ENCODE measurements at places on chromosomes 12 and 14.

GRCh38 chr12:114696443-114697242 lies 12.7 kb upstream of the TBX3 start:
- DNase-seq, result no peak

DNA sequence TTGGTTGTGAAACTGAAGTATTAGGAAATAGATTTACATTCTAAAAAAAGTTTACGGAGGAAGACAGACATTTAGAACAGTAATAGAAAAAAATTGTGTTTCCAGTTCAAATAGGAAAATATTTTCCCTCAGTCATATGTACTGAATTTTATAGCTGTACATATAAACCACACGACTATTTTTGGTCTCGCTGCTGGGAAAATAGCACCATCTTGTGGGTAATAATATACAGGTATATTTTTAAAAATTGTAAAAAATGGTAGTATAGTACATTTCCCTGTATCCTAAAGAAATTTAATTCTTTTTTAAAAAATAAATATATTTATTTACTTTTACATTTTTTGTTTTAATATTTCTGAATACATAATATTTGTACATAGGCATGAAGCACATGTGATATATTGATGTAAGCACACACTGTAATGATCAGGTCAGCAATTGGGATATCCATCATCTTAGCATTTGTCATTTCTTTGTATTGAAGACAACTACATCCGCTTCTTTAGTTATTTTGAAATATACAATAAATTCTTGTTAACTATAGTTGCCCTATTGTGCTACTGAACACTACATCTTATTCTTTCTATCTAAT lies 168.6 kb downstream of the ALX1 start:
- no peak for DNase-seq

- no peak for DNase-seq
Measured at GRCh38 chr14:76580399-76580798, 180.9 kb upstream of the VASH1 start.

- no peak for DNase-seq
Measured at GRCh38 chr12:13436696-13437391, 240.3 kb downstream of the EMP1 start.

DNA sequence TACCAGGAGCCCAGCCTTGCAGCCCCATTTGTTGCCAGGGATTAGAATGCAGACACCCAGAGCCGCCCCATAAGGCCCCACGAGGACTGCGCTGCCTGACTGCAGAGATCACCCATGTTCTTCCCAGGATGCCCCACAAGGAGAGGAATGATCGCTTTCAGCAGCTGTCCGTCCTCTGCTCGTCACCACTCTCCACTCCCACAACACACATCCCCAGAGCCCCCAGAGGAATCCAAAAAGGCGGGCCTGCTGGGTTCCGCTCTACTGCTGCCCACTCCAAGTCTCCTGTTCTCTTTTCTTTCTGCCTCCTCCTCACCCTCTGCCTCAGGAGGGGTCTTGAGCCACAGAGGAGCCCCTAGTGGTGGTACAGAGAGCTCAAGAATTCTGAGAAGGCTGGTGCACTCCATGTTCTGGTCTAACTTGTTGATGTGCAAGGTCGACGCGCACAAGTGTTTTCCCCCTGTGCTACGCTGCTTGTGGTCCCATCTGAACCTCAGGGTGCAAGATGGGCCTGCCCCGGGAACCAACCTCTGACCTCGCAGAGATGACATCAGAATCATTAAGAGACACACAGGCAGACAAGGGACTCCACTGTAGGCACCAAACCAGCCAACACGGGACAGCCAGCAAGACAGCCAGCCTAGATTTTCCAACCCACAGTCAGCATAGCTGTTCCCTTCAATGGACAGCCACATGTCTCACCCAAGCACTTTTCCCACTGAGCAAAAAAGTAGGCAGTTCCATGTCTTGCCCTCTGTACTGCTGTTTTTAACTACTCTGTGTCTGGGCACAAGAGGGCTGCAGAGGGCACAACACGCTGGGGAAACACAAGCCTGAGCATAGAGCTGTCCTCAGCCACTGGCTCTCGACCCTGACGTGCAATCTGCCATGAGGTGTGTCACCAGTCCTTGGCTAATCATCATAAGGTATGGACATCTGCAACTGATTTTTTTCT lies 29.9 kb downstream of the PXN start:
- no peak for DNase-seq

- DNase-seq, result no peak
Measured at GRCh38 chr12:2959192-2959504, at the start of gene TEAD4. TEAD4 (plus strand) TSS chr12:2959397.

DNA sequence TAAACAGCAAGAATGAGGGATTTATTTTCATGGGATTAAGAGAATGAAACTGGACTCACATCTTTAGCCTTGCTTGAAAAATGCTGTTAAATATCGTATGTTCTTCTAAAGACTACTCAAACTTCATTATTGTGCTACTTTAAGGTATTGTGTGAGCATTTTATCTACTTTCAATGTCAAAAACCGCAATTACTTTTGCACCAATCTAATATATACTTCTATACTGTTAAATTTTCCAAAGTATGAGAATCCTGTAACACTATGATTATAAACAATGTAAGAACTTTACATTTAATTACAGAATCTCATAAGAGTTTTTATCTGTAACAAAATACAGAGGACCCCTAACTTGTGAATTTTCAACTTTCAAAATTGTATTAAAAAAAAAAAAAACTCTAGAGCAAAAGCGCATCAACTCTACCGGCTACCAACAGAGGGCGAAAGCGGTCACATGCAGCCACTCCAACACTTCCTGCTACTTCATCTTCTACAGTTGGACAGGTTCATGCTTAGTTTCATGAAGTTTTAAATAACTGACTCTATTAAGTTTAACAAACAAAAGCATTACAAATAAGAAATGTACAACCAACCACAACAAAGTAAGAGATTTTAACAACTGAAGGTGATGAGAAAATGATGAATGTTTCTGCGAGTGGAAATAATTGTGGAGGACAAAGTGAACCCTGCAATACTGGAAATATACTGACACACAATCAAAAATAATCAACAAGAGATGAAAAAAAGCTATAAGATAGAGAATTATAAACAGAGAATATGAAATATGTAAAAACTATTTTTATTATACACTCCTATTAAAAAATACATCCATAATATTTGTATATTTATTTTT lies 210.9 kb downstream of the MED13L start:
- no peak for DNase-seq

DNA sequence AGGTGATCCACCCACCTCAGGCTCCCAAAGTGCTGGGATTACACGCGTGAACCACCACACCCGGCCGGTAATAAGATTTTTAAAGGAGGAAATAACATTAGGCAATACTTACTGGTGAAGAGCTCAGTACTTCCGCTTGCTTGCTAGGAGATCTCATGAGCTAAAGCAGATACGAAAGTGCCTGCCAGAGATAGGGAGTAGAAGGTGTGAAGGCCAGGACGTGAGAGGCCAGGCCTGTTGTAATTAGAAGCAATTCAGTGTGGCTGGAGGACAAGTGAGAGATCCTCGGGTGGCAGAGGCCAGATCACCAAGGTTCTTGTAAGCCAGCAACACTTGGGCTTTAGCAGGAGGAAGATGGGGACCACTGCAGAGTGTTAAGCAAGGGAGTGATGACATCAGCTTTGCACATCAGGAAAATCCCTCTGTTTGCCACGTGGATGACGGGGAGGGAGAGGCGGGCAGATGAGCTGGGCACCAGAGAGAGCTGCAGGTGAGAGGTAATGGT lies 7.6 kb downstream of the TECPR2 start:
- no peak for DNase-seq

- DNase-seq, result no peak
Measured at GRCh38 chr14:99928963-99929362, 135.8 kb downstream of the EML1 start.

- no peak for DNase-seq
Measured at GRCh38 chr14:68886109-68886434, 93.0 kb downstream of the ACTN1 start.

GRCh38 chr14:55813630-55814029 lies 233.6 kb downstream of the KTN1 start:
- DNase-seq, result no peak

DNA sequence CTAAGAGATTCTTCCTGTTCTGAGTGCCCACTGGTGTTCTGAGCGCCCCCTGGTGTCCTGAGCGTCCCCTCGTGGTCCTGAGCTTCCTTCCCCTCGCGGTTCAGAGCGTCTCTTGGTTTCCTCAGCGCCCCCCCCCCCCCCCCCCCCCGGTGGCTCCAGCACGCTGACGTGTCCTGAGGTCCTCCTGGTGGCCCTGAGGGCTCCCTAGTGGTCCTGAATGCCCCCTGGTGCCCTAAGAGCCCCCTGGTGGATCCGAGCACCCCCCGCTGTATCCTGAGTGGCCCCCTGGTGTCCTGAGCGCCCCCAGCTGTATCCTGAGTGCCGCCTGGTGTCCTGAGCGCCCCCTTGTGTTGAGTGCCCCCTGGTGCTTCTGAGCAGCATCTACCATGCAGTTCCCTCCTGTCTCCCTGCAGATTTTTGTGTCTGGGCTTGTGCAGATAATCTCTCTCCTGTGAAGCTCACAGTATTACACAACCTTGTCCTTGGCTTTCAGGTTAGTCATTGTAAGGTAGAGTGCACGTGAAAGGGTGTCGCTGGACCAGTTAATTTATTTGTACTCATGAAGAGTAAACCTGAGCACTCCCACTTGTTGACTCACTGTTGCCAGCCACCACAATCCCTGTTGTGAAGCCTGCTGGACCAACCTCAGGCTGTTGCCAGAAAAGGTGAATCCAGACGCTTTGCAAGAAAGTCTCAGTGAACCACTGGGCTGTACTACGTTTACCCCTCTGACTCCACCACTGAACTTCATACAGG lies 1168.4 kb downstream of the TMEM121 start:
- DNase-seq, result peak; percentile 34

GRCh38 chr12:51368640-51369517 lies 22.3 kb downstream of the GALNT6 start:
- DNase-seq, result peak; percentile 62

DNA sequence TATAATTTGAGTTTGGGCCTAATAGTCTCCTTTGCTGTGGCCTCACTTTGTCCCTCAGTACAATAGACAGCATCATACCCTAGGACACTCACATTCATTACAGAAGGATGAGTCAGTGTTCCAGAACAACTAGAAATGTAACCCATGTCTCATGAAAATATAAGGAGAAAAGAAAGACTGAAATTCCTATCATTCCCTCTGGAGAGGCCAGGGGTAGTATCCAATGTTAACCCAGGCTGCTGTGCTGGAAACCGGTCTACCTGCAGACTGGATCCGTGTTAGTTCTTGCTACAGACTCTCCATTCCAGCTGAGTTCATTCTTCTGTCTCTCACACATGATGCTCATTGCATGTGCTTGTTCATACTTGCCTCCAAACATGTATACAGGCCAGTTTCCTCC lies 75.8 kb upstream of the HOXC13 start:
- no peak for DNase-seq

DNA sequence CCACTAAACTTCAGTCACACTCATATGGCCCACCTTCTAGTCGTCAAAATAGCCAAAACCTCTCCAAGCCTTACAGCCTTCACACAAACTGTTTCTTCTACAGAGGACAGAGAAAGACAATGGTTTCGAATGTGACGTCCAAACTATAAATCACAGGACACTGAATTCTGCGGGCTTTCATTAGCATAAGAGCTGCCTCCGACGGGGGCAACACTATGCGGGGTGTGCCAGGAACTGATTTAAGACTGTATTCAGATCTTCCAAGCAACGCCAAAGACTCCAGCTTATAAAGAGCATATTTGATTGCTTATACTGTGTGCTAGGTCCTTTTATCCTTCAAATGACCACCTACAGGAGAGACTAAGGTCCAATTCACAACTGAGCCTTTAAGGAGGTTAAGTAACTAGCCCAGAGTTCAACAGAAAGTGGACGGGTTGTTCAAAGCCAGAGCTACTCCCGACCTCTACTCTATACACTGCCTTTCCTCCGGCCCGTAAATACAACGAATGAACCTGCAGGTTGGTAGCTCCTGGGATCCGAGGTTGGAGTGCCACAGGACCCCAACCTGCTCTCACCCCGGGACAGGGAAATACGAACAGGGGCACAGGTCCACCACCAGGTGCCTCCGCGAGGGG lies 575 bp downstream of the L2HGDH start:
- DNase-seq, result no peak

DNA sequence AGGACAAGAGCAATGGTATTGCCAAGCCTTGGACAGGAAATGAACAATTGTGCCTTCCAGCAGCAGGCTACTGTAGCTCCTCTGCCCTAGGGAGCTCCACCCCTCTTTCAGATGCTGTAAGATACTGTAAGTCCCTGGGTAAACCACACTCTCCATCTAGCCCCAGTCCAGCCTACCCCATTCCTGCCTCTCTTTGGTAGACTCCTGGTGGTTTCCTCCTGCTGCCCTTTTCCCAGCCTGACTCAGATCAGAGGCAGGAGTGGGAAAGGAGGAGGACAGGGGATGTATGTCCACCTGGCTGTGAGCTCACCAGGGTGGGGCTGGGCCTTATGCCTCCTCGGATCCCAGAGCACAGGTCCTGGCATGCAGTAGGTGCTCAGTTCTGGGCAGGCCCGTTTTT lies 174.6 kb downstream of the ESRRB start:
- no peak for DNase-seq

DNA sequence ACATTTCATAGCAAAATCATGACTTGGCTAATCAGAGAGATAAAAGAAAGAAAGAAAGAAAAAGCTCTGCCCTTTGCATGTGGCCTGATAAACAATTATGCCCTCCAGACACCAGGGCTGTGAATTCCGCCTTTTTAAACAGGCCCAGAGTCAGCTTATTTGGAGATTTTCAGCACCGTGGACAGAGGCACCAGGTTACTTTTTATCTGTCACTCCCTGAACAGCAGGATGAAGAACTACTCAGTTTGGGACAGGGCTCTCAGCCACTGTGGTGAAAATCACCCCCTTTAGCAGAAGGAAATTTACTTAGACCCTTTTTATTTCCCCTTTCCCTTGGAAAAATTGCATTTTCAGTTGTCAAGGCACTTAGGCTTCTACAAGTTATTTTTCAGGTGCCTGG lies 359.9 kb downstream of the NRXN3 start:
- DNase-seq, result no peak

GRCh38 chr12:62606654-62607053 lies 140.0 kb downstream of the MON2 start:
- DNase-seq, result no peak

GRCh38 chr14:68257969-68258368 lies 438.4 kb downstream of the RAD51B start:
- no peak for DNase-seq

GRCh38 chr14:62736048-62737043 lies 308.9 kb downstream of the KCNH5 start:
- DNase-seq, result no peak

GRCh38 chr12:39804898-39805297 lies 185.3 kb upstream of the ABCD2 start:
- no peak for DNase-seq

GRCh38 chr14:96272777-96273473 lies 16.9 kb downstream of the BDKRB1 start:
- no peak for DNase-seq

- no peak for DNase-seq
Measured at GRCh38 chr14:53062856-53063255, 90.3 kb downstream of the DDHD1 start.

DNA sequence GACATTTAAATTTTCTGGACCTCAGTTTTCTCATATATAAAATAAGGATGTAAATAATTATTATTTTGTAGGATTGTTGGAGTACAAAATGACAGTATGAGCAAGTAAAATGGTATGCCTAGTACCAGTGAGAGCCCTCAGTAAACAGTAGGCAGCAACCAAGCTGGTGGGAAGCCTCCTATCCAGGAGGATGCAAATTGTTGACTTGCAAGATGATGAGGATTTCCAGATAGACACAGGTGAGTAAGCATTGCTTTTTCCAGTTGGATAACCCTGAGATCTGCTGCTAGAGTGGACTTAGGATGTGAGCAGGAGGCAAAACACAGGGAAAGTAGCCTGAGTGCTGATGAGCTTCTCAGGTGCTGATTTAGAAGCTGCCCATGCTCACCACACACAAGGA lies 28.2 kb upstream of the AMIGO2 start:
- no peak for DNase-seq

Measured in stimulated activated CD4-positive, alpha-beta T cell treated with anti-CD3 and anti-CD28 coated beads, Interleukin-12 subunit alpha, Interleukin-12 subunit beta, amount 100 ng/mL, for 24 hours (primary cell).